ENCODE measurements at places on chromosomes 6 and 20. TPM values are rescaled to one million over a fixed set of nuclear protein-coding genes. Genes with fewer than 3 reads are reported as not detected.

- H3K27me3 ChIP-seq, result no peaks in the 10 kb centered on the region
- DNase-seq, result no peak
- no peaks in the 10 kb centered on the region for H3K36me3 ChIP-seq
Observed at GRCh38 chr6:156336733-156337132, 440.4 kb upstream of the ARID1B start.

DNA sequence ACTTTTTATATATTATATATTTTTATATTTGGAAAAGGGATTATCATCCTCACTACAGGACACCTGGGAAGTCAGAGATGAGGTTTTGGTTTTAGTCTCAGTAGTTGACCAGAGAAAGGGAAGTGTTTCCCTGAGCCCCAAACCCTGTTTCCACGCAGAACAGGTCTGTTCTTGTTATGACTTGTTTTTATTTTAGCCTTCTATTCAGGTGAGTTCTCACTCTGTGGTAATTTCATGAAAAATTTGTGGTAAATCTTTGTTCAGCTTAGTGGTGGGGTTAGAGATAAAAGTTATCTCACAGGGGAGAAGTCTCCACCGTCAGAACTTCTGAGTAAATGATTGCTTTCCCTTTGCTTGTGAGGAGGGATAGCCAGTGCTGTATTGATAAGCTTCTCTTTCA lies 224.9 kb downstream of the FARS2 start:
- DNase-seq, result no peak
- peaks cover 9% of the 10 kb centered on the region for H3K4me1 ChIP-seq
- no peaks in the 10 kb centered on the region for H3K36me3 ChIP-seq
- no peaks in the 10 kb centered on the region for H3K27me3 ChIP-seq
- no peak overlapping the region for H3K27ac ChIP-seq

DNA sequence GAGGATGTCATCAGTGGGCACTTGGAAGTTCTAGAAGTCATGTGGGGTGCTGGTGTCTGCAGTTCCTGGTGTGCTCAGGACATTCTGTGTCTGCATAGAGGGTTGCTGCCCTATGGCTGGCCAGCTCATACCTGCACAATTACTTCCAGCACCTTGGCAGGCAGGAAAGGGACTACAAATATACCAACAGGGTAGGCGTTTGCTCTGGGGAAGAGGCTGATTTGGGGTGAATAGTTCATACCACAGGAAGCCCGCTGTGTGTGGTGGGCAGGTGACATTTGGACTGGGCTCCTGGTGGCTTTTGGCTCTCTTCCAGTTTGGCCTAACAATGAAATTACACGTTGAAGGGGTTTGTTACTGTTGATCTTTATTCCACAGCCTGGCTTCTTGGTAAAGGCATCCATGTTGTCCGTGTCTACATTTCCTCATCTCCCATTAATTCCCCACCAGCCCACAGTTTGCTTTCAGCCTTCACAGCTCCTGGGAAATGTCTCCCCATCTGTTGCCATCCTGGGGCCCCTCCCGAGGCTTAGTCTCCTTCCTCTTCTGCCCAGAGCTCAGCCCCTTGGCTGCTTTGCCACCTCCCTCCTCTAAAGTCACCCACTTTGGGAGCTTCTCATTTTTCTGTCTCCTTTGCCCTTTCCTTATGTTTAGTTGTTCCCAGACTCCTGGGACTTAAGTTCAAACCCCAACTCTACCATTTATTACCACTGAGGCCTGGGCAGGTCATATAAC lies 88.1 kb downstream of the RSPH3 start:
- no peak for DNase-seq
- no peaks in the 10 kb centered on the region for H3K27me3 ChIP-seq
- H3K4me3 ChIP-seq, result no peak overlapping the region
- no peaks in the 10 kb centered on the region for H3K36me3 ChIP-seq

GRCh38 chr20:45368221-45368980 lies 5.4 kb downstream of the SYS1 start:
- peaks cover 33% of the 10 kb centered on the region for H3K36me3 ChIP-seq
- DNase-seq, result no peak
- no peak overlapping the region for H3K4me3 ChIP-seq
- H3K4me1 ChIP-seq, result peaks cover 11% of the 10 kb centered on the region
- peaks cover 2% of the 10 kb centered on the region for H3K27me3 ChIP-seq
- H3K27ac ChIP-seq, result peak overlapping the region; percentile 75

GRCh38 chr20:57676589-57677583 lies 32.9 kb downstream of the PMEPA1 start:
- H3K36me3 ChIP-seq, result no peaks in the 10 kb centered on the region
- H3K27me3 ChIP-seq, result peaks cover 46% of the 10 kb centered on the region
- no peak overlapping the region for H3K27ac ChIP-seq
- H3K4me3 ChIP-seq, result no peak overlapping the region

DNA sequence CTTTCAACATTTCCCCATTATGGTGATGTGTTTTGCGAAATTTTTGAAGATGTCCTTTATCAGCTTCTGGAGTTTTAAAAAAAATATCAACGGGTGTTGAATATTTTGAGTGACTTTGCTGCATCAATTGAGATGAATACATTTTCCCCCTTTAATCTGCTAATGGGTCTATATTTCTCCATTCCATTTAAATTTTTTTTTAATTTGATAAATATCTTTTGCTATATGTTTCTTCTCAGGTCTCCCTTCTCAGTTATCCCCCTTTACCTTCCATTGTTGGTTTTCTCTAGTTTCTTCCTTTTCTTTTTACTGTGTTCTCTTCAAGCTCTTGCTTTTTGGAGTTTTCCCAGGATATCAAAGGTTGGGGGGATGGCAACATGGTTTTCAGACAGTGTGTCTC lies 1.4 kb upstream of the KIFC1 start:
- peaks cover 37% of the 10 kb centered on the region for H3K4me1 ChIP-seq
- no peaks in the 10 kb centered on the region for H3K36me3 ChIP-seq
- DNase-seq, result no peak
- H3K27me3 ChIP-seq, result no peaks in the 10 kb centered on the region
- no peak overlapping the region for H3K4me3 ChIP-seq
- no peak overlapping the region for H3K27ac ChIP-seq

The PI3 gene
- 6.5 TPM for total RNA-seq

DNA sequence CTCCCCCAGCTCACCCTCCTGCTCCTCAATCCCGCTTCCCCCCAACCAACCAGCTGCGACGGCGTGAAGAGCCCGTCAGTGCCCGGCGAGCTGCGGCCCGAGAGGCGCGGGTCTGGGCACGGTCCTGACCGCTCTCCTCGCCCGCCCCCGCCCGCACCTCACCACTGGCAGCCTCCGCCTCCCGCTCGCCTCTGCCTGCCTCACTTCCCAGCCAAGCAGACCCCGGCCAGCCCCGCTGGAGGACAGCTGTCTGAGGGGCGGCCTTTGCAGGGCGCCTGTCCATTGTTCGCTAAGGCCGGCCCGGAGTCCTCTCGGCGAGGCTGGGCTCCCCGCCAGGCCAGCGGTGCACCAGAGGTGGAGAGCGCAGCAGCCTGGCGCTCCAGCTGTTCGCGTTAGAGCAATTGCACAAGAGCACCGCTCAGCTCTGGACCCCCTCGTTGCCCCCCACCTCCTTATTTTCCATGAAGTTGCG lies 1.3 kb downstream of the SOBP start:
- H3K27ac ChIP-seq, result no peak overlapping the region
- peak overlapping the region; percentile 53 for H3K4me3 ChIP-seq
- H3K36me3 ChIP-seq, result no peaks in the 10 kb centered on the region
- H3K4me1 ChIP-seq, result peaks cover 24% of the 10 kb centered on the region
- peaks cover 73% of the 10 kb centered on the region for H3K27me3 ChIP-seq

The ANKEF1 gene
- total RNA-seq, result 4.2 TPM

DNA sequence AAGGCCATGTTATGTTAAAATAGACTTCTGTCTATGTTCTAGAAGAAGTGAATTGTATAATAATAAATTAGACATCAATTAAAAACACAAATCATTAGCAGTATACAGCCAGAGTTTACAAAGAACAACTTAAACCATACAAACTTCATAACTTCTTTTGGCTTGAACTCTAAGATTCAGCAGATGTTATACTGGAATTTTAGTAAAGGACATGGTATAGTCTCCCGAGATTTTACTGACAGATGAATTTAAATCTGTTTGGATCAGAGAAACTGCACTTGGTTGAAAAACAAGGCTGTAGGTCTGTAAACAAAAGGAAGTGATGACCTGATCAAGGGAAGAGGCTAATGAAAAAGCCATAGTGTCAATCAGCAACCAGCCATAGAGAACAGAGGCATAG lies 132.6 kb upstream of the TBX18 start:
- H3K27me3 ChIP-seq, result no peaks in the 10 kb centered on the region
- no peak overlapping the region for H3K27ac ChIP-seq
- H3K36me3 ChIP-seq, result no peaks in the 10 kb centered on the region
- H3K4me3 ChIP-seq, result no peak overlapping the region
- no peak for DNase-seq

DNA sequence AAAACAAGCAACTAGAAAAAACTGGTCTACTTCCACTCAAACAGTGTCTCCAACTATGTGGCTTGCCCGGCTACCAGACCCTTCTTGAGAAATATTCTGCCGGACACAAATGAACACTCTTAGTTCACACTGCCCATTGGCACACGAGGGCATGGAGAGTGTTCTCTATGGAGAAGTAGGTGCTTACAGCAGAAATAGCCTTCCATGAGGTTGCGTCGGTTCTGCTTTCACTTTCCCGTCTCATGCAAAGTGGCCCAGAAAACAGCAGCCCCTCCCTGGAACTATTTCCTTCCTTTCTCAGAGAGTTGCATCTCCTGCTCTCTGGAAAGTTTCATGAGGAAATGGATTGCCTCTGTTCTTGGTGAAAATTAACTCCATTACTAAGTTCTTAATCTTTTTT lies 9.5 kb upstream of the HLA-DOA start:
- H3K27ac ChIP-seq, result peak overlapping the region; percentile 63
- no peaks in the 10 kb centered on the region for H3K36me3 ChIP-seq
- H3K4me1 ChIP-seq, result peaks cover 8% of the 10 kb centered on the region
- no peaks in the 10 kb centered on the region for H3K27me3 ChIP-seq
- H3K4me3 ChIP-seq, result no peak overlapping the region
- DNase-seq, result peak; percentile 20

- H3K4me3 ChIP-seq, result no peak overlapping the region
- no peaks in the 10 kb centered on the region for H3K27me3 ChIP-seq
- no peaks in the 10 kb centered on the region for H3K4me1 ChIP-seq
- H3K27ac ChIP-seq, result no peak overlapping the region
- no peaks in the 10 kb centered on the region for H3K36me3 ChIP-seq
Observed at GRCh38 chr6:91486200-91486599, 899.3 kb upstream of the MAP3K7 start.

The PGC gene
- 0.28 TPM for total RNA-seq

- H3K27ac ChIP-seq, result no peak overlapping the region
- no peak for DNase-seq
- no peaks in the 10 kb centered on the region for H3K4me1 ChIP-seq
- H3K4me3 ChIP-seq, result no peak overlapping the region
Observed at GRCh38 chr6:359261-360035, 32.1 kb upstream of the IRF4 start.

The PRDM13 gene
- not detected for total RNA-seq

DNA sequence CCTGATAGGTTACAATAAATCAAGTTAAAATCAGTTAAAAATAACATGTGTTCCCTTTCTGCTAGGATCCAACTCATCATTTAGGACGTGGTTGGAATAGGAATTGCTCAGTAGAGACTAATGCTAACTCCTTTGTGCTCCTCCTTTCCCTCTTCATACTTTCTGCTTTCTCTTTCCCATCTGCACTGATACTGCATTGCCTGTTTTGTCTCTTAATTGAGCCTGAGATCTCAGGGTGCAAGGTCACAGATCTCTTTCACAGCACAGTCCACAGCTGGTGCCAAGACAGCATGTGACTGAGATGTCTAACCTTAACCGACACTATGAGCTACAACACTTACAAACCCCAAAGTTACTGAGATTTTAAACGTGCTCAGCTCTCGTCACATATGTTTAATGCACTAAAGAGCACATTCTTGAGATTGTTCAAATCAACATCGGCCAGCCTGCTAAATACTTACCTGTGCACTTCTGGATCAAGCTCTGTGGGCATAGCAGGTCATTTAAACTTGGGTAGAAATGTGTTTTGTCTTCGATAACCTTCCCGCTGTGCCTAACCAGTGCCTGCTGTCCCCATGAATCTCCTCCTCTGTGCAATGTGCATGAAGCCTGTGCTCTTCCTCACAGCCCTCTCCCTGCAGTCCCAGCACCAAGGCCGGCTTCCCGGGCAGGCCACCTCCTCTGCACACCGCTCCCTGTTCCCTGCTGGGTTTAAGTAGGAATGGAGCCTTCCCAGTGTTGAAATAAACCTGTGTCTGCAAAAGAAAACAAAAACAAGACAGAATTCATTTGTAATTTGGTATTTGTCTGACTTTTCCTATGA lies 39.6 kb upstream of the AFDN start:
- H3K27ac ChIP-seq, result no peak overlapping the region
- no peaks in the 10 kb centered on the region for H3K36me3 ChIP-seq
- H3K4me3 ChIP-seq, result no peak overlapping the region
- H3K4me1 ChIP-seq, result no peaks in the 10 kb centered on the region

- DNase-seq, result no peak
- no peaks in the 10 kb centered on the region for H3K36me3 ChIP-seq
- peaks cover 21% of the 10 kb centered on the region for H3K4me1 ChIP-seq
- H3K4me3 ChIP-seq, result no peak overlapping the region
- H3K27ac ChIP-seq, result no peak overlapping the region
- H3K27me3 ChIP-seq, result no peaks in the 10 kb centered on the region
Observed at GRCh38 chr20:23119456-23120216, 33.5 kb upstream of the CD93 start.

The CRIP3 gene
- 0.61 TPM for total RNA-seq

The HLA-F gene
- total RNA-seq, result 130 TPM

The STX11 gene
- total RNA-seq, result 3.2 TPM

The SMPDL3A gene
- 10.2 TPM for total RNA-seq

DNA sequence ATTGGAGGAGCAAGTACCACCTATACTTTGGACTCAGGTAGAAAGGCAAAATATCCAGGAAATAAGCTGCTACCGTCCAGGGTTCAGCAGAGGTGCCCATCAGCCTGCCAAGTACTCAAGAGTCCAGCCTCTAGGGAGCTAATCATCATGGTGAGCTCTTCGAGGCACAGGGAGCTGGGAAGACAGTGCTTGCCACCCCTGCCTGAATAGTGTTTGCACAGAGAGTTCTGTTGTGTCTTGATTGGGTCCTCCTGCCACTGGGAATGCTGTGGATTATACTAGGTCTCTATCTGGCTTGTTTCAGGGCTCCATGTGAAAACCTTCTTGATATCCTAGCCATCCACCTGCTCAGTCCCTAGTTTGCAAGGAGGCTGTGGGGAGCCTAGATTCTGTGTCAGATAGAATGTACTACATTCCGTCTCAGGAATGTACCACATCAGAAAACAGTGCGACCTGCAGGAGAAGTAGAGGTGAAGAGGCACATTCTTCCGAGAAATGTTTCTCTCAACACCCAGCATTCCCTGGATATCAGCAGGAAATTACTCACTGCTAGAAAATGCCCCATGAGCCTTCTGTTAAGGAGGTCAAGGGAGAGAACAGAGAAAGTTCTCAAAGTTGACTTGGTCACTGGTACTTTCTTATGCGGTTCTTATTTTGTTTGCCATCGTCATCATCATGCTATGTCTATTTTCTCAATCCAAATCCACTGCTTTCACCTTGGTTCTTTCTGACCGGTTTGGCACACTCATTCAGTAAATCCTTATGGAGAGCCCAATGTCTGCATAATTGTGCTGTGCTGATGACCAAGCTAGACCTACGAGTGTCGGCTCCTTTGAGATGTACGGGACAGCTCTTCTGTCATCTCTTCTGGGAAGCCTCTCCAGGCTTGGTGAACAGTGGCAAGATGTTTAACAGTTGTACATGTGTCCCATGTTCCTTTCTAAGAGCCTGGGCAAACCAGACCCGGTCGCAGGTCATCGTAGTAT lies 30.7 kb downstream of the PTPN1 start:
- no peak overlapping the region for H3K27ac ChIP-seq
- DNase-seq, result no peak
- peaks cover 10% of the 10 kb centered on the region for H3K4me1 ChIP-seq
- no peaks in the 10 kb centered on the region for H3K36me3 ChIP-seq
- H3K27me3 ChIP-seq, result no peaks in the 10 kb centered on the region
